ENCODE measurements at places on chromosomes 7 and 10.

- no peak for DNase-seq
These were observed 61.5 kb downstream of the CPVL start for GRCh38 chr7:29084832-29085231.

GRCh38 chr7:30302656-30303311, 18.4 kb downstream of the ZNRF2 start:
- no peak for DNase-seq

GRCh38 chr10:17077890-17078289, 51.7 kb downstream of the CUBN start:
- DNase-seq, result no peak

DNA sequence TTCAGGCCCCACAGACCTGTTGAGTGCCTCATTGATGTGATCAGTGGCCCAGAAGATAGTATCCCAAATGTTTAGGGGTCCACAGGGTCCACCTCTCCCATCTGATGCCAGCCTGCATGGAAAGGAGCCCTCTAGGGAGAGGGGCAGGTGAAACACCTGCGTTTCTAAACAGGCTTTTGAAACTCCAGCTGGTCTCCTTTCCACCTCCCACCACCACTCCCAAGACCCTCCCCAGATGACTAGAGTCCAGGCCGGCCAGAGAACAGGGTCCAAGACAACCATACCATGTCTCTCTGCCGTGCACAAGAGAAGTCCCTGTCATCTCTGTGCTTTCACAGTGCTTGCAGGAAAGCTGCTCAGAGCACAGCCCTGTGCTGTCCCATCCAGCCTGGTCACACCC, 105.0 kb upstream of the NANOS1 start:
- DNase-seq, result no peak

DNA sequence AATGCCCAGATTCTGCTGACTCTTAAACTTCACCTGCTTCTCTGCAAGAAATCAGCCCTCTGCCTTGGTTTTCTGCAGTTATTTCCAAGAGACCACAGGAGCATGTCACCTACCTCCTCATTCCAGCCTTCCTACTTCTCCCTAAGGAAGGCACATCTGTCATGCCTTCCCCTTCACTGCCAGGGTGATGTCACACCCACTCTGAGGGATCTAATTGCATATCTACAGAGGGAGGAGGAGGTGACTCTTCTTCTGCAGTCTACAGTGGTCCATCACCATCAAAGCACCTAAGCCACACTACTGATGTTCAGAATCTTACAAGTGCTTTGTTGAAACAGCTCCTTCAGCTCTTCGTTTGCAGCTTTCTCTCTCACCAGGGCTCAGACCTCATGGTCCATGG, 275.5 kb downstream of the FGFR2 start:
- no peak for DNase-seq

GRCh38 chr10:10854725-10855124, 162.9 kb upstream of the CELF2 start:
- no peak for DNase-seq

DNA sequence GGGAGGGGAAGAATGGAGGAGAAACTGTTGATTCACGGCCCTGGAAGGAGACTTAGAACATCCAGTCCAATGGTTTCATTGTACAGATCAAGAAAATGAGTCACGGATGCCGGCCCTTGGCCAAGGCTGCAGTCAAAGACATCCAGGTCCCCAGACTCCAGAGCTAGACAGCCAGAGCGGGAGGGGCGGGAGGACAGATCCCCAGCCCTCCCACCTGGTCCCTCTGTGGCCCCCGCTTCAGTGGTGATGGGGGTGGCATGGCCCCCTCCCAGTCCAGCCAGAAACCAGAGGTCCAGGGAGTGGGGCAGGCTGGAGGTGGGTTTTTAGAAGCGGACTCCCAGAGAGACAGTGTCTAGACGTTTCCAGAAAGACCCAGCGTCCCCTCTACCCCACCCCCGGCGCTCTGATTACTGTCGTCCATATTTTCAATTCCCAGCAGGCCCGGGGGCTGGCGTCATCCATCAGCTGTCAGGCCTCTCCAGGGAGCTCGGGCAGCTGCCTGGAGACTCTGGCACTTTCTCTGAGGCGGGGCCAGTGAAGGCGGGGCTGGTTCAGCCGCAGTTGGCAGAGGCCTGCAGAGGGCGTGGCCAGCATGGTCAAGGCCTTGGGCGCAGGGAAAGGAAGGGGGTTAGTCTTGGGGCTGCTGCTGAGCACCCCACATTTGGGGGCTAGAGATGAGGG, 8.0 kb upstream of the HSPB1 start:
- DNase-seq, result peak; percentile 86

GRCh38 chr7:45699726-45700390, 125.7 kb downstream of the ADCY1 start:
- DNase-seq, result no peak

DNA sequence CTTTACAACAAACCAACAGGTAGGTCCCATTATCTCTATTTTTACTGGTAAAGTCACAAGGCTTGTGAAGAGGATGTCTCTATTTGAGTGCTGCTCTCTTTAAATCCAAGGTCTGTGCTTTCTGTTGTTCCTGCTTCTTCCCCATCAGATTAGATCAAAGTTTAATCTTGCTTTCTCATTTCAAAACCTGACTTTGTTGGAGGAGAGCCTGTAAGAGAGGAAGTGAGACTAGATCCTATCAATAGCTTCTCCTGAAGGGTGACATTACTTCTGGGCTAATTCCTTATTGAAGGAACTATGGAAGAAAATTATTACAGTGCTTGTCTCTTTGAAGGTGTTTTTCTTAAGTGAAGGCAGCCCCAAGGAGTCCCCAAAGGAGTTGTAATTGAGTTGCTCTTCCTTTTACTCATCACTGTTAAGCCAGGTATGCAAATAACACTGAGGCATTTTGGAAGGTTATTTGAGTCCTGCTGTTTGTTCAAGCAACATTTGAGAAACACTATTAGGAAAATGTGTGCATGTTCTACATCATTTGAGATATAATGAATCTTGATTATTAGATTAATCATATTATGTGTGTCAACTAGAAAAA, 146.2 kb upstream of the MBL2 start:
- DNase-seq, result no peak

GRCh38 chr7:99204078-99204477, 3.8 kb downstream of the KPNA7 start:
- DNase-seq, result no peak

- no peak for DNase-seq
These were observed 187.5 kb upstream of the NFE2L3 start for GRCh38 chr7:25964483-25964991.

GRCh38 chr7:5491251-5492019, 67.8 kb upstream of the TNRC18 start:
- peak; percentile 25 for DNase-seq

- no peak for DNase-seq
These were observed 35.6 kb downstream of the BRAF start for GRCh38 chr7:140889150-140889549.

- peak; percentile 65 for DNase-seq
These were observed 31.3 kb upstream of the ZNRF2 start for GRCh38 chr7:30252885-30253795.

GRCh38 chr7:80060218-80060806, 74.3 kb upstream of the GNAI1 start:
- peak; percentile 80 for DNase-seq

DNA sequence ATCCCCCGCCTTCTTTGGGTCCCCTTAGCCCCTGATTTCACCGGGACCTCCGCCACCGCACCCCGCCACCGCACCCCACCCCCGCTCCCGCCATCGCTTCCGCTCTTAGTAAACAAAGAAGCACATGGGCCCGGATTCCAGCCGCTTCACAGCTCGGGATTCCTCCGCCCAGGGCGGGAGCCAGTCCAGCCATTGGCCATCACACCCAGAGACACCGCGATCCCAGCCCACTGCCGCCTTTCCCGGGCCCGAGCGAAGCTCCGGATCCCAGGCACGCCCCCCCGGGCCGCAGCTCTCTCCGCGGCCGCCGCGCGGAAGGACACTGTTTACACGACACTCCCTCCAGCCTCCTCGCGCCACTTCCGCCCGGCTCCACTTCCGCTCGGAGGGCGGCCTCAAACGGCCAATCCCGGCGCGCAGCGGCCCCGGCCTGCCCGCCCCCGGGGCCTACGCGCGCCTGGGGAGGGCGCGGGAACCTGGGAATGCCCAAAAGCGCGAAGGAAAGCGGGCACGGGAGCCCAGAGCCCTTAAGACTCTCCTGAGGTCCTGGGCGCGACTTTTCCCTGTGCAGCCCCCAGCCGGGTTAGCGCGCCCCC, 679 bp downstream of the MCM7 start:
- DNase-seq, result peak; percentile 97

- no peak for DNase-seq
These were observed 32.0 kb upstream of the CRTAC1 start for GRCh38 chr10:98062424-98062823.

GRCh38 chr7:34850681-34851080, 186.6 kb downstream of the DPY19L1 start:
- DNase-seq, result no peak

GRCh38 chr7:142000244-142000643, 4.6 kb downstream of the MGAM start:
- DNase-seq, result no peak

DNA sequence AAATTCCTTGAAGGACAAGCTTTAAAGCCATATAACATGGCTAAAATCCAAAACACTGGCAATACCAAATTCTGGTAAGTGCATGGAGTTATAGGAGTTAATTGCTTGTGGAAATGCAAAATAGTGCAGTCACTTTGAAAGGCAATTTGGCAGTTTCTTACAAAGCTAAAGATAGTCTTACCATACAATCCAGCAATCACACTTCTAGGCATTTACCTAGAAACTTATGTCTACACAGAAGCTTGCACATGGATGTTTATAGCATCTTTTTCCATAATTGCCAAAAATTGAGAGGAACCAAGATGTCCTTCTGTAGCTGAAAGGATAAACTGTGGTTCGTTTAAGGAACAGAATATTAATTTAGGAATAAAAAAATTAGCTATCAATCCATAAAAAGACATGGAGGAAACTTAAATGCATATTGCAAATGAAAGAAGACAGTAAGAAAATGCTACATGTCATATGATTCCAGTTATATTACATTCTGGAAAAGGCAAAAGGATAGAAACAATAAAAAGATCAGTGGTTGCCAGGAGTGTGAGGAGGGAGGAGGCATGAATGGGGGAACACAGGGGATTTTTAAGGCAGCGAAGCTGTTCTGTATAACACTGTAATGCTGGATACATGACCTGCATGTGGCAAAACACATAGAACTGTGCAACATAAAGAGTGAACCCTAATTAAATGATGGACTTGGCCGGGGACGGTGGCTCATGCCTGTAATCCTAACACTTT, 51.9 kb downstream of the GNAT3 start:
- DNase-seq, result no peak

DNA sequence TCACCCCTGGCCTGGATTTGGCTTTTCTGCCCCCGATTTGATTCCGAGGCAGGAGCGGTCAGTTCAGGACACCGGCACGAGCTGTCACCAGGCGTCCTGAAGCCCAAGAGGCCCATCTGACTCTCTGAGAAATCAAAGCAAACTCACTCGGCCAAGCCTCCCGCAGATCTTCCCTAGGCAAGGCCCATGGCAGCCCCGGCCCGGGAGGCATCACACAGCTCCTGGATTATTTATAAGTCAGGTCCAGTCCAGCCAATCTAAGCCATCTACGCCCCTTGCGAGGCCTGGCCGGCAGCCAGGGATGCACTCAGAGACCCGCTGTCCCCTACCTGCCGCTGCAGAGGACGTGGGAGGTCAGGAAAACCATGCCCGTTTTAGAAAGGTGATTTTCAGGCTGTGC, 87.3 kb upstream of the DIP2C start:
- no peak for DNase-seq

DNA sequence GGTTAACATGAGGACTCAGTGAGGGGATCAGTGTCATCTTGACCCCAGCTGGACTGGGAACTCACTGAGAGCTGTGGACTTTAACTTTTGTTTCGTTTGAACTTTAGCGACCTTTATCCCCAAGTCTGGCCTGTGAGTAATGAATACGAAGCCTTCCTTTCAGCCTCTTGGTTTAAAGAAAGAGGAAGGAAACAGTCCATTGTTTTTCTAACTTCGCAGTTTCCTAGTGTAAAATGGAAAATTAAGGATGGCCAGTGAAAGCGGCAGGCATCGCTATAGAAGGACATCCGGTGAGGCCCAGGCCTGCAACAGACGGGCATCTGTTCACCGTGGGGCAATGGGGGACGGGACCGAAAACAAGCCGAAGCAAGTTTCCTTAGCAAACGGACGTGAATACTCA, 44.1 kb upstream of the ADO start:
- no peak for DNase-seq

DNA sequence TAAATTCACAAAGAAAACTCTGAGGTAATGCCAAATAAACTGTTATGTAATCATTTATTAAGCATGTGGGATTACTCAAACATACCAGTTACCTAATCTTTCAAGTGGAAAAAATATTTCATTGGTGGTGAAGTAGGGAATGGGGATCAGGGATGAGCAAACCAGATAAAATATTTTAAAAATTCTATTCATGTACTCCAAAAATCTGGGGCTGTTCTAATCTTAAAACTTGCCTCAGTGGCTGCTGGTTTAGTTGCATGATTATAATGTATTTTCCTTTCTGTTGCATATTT, 19.5 kb downstream of the LMOD2 start:
- DNase-seq, result peak; percentile 64

DNA sequence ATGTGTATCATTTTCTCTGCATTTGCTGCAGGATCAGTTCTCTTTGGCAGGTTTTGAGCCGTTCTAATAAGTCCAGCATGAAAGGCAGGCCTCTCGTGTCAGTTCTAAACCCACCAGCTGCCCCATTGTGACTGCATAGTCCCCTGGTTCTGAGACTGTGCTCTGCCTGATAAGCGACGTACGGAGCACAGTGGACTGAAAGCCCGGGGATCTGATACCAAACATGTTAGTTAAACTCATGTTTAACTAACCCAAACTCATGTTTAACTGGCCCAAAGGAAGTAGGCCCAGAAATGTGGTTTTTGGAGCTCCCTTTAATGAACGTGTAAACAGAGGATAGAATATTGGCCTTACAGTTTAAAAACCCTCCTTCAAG, 98.0 kb upstream of the PDCD4 start:
- DNase-seq, result no peak

- no peak for DNase-seq
These were observed 4.3 kb upstream of the ANKRD61 start for GRCh38 chr7:6026820-6027311.

DNA sequence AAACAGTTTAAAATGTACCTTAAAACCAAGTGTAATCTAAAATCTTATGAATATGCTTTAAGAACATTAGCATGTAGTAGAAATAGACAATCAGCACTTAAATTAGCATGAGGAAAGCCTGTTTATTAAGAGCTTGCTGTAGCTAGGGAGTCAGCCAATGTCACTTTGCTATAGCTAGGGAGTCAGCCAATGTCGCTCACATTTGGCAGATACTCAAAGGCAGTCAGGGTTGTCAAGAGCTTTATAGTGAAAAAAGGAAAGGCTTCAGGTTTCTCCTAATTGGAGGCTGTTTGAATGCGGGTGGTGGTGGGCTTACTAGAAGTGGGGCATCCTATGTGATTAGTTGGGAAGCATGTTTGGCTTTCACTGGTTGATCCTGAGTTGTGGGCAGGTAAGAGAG, 226.2 kb upstream of the DGKB start:
- no peak for DNase-seq

DNA sequence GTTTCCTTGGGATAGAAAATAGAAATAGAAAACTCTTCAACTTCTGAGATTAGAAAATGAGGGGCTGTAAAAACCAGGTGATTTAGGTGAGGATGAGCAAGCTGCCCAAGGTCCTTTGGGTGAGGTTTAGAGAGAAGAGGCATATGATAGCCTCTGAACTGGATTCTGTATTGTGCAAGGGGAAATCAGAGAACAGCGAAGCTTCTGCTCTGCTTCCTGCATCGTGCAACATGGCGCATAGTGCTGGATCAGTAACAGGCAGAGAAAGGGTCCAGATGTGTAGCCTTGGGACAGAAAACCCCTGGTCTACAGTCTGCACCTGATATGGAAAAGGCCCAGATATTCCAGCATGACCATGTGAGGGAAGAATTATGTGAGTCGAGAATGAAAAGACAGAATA, 121.7 kb downstream of the MBL2 start:
- no peak for DNase-seq

All from cardiac muscle cell (in vitro differentiated cells and primary cell).